ENCODE measurements at places on chromosomes 1 and 21.

DNA sequence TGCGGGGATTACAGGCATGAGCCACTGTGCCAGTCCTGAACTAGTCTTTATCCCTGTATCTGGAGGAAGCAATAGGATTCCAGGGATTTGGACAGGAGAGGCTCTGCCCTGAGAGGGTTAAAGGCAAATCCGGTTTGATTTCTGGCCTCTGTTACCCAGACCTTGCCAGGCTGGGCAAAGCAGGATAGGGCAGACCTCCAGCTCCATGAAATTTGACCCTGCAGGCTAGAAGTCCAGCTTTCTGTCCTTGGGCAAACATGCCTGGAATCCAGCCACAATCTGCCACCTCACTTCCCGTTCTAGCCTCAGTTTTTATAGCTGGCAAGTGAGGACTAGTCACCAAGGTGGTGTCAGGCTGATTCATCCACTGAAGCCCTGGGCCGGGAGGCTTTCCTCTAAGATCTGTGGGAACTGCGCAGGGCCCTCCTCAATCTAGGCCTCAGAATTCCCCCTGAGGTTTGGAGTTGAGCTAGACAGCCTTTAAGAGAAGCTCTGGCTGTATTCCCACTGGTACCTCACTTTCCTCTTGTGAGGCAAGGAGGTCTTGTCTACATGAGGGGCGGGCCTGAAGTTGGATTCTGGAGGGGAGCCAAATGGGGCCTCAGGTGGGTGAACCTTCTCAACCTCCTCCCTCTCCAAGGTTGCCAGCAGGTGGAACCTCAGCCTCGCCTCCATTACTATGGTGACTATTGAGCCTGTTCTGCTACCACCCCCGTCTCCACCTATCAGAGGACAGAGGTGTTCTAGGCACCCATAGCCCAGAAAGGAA lies 7.0 kb upstream of the P3R3URF start:
- DNase-seq: peak; percentile 72

- DNase-seq: peak; percentile 16
These were observed 10.3 kb upstream of the SLC45A1 start for GRCh38 chr1:8307628-8308027.

GRCh38 chr1:57796616-57797015 lies 372.8 kb upstream of the DAB1 start:
- no peak for DNase-seq

DNA sequence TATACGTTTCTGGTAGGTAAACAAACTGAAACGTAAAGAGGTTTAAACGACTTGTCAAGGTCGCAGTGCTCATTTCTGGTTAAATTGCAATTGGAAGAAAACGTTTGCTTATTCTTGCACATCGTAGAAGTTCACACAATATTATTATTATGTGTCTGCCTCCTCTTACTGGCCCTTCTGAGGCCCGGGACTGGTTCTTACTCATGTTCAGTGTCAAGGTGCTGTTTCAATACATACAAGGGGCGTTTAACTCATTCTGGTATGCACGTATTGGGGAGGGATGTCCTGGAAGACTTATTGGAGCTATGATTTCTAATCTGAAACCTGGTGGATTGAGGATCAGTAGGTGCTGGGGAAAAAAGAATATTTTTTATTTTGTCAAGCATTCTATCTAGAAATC lies 932 bp downstream of the RPF1 start:
- no peak for DNase-seq

DNA sequence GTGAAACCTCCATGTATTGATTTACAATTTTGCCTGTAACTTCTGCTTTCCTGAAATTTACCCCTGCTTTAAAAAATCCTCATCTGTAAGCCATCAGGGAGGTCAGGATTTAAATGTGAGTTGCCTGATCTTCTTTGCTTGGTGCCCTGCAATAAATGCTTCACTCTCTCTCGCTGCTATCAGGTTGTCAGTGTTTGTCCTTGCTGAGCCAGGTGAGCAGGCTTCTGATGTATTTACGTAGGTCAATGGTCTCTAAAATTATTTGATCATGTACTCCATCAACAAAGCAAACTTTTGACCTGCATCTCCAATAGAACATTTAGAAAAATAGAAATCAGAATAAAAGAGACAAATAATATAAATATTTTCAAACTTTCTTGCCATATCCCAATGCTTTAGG lies 453.4 kb downstream of the DPYD start:
- no peak for DNase-seq

GRCh38 chr1:1136547-1137230 lies 20.8 kb upstream of the C1orf159 start:
- DNase-seq: no peak

- no peak for DNase-seq
These were observed 37.0 kb upstream of the PARP1 start for GRCh38 chr1:226444901-226445300.

GRCh38 chr1:193185901-193186731 lies at the start of gene B3GALT2:
TSS of gene B3GALT2 (minus strand) at chr1:193186613. CDS start at chr1:193181562, 5,051 bp downstream.
- DNase-seq: peak; percentile 24

- DNase-seq: no peak
These were observed 140.3 kb upstream of the ERRFI1 start for GRCh38 chr1:8166406-8166805.

- no peak for DNase-seq
These were observed 3.0 kb upstream of the NEK7 start for GRCh38 chr1:198153804-198154203.

DNA sequence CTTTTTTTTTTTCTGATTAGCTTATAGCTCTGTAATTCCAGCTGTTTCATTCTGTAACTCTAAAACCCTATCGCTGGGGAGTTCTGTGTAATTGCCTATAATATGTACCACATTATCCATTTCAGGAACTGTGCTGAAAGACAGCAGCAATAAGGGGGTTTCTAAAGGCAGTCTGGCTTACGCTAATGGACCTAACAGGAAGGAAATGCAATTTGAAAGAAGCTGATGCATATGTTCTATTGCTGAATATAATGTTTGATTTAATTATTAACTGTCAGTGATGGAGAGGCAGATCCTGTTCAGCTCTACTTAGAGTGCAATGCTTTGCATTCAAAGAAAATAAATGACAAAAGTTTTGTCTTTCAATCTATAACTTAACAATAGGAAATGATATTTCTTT lies 209.4 kb upstream of the SNX7 start:
- DNase-seq: peak; percentile 52

GRCh38 chr1:162670928-162671663 lies 38.8 kb downstream of the DDR2 start:
- DNase-seq: no peak

GRCh38 chr1:90798344-90798743 lies 81.2 kb upstream of the BARHL2 start:
- no peak for DNase-seq

GRCh38 chr1:171251042-171251951 lies 3.0 kb downstream of the FMO1 start:
- DNase-seq: peak; percentile 22

- DNase-seq: peak; percentile 26
These were observed 102.9 kb downstream of the VAV3 start for GRCh38 chr1:107862064-107862463.

DNA sequence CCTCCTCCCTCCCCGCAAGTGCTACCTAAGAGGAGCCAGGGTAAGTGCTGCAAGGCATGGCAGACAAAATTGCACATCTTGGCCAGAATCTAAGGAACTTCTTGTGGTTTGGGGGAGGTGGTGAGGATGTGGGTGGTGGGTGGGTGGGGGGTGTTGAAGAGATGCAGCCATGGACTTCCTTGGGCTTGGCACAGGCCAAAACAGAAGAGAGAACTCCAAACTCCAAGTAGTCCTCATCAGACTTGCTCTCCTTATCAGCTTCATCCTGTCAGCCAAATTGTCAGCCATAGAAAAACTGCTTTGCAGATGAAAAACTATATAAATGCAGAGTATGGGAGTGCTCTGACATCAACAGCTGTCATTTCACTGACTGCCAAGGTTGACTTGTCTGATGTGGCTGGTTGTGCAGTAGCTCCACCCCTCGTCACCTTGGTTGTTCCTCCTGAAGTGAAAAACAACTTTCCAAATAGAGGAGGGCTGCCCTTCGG lies 7.1 kb downstream of the AMIGO1 start:
- DNase-seq: no peak

DNA sequence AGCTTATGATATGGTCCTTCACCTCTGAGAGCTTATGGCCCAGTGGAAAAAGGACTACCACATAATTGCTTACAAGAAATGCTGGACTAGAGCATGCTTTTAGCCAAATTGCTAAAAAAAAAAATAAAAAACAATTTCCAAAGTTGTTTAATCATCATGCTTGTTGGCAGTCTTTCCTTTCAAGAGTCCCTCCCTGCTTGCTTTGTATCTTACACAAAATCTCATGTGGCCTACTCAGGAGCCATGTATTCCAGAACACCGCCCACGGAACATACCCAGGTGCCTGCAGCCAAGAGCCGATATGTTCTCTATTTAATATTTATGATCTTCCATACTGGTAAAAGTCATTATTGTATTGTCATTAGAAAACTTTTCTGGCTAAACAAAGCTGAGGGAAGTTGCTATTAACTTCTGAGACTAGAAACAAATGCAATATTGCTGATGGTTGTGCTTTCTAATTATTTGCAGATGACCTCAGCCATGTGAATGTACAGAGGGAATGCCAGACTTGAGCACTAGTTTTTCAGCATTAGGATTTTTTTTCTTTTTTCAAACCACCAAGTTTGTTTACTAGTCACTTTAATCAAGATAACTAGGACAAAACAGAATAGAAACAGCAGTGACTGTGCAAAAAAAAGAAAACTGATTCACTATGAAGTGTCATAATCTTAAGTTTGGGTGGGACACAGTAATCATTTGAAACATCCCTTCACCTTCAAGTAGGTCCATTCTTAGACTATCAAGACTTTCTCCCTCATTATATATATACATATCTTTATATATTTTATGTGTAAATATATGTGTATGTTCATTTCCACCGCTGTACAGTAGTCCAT lies 129.3 kb upstream of the GORAB start:
- no peak for DNase-seq

GRCh38 chr1:231558708-231559185 lies 30.3 kb downstream of the TSNAX start:
- no peak for DNase-seq

DNA sequence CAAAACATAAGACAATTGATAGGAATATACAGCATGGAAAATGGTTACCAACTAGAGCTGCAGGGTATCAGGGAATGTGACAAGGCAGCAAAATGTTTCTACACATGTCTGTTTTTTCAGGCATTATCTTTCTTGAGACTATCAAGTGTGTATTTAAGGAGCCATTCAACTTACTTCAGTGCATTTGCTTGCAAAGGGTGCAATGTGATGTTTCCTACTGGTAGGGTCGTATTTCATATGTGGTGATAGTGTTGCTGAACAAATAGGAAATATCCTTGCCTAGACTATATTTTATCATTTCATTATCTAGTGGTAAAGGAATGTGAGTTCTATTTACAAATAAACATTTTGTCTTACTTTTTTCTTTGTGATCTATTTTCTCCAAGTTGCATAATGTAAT lies 42.4 kb downstream of the PTPRC start:
- DNase-seq: no peak

DNA sequence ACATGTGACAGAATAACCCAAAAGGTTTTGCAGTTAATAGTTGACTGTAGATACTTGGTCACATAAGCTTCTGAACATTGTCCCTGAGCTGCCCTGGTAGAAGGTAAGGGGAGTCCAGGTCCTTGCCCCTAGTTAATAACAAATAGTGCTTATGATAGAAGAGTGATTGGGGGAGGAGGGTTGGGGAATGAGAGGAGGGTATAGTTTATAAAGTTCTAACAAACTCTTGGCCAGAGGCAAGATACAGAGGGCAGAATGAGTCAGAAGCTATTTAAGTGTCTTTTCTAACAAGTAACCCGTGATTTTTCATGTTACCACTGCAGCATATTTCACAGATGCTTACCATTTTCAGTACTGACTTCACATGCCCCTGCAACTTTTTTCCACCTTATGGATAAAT lies 26.7 kb upstream of the MYOCOS start:
- DNase-seq: no peak

DNA sequence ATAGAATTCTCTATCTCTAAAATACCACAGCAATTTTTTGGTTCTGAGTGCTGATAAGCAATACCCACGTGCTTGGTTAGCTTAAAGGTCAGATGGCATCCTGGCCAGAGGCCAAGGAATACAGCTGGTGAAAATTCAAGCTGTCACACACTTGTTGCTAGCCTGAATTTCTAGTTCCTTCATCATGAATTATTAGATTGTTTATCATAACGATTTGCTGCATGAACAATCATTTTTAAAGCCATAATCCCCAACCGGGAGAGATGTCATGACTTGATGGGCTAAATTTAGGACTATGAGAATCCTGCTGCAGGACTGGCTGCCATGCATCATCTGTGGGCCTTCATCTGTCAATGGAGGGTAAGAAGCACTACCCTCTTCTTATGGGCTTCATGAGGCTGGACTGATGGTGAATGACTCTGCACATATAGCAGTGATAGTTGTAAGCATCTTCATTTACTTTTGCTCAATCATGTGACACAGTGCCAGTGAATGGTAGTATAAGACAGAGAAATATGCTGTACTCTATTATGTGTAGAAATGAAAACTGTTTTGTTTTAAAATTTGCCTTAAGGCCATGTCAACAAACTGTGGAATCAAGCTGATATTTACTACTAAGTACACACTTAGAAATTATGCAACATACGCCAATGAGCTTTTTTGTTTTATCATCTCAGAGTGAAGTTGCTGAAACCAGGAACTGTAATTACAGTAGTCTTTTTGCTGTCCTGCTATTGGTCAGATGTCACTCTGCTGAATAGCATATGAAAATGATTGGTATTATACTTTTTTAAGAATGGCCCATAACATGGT lies 80.5 kb upstream of the RALGPS2 start:
- peak; percentile 13 for DNase-seq

DNA sequence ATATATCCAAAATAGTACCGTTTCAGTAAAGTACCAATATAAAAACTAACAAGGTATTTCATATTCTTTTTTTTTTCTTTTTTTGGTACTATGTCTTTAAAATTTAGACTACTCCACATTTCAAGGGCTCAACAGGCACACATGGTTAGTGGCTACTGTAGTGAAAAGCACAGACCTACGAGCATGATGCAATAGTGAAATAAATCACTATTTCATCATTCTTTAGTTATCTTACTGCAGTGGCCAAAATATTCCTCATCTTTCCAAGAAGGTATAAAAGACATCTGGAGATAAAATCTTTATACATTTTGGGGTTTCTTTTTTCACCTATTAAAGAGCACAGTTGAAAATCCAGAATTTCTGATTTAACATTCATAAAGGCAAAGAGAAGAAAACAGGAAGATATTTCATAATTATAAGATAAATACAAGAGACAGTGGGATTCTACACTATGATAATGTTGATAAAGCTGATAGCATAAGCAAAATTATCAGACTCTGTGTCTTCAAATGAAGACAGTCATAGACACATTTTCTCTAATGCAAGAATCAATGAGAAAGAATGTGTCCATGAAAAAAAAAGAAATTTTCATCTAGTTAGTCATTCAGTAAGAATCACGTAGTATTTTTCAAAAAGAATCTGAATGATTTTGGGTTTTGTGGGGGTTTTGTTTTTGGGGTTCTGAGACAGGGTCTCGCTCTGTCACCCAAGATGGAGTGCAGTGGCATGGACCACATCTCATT lies 41.9 kb downstream of the CEP170 start:
- DNase-seq: peak; percentile 12
